ENCODE measurements at places on chromosomes 11 and 22.
A peak's percentile ranks its signal among the peaks of the same experiment; 100 is the strongest.

DNA sequence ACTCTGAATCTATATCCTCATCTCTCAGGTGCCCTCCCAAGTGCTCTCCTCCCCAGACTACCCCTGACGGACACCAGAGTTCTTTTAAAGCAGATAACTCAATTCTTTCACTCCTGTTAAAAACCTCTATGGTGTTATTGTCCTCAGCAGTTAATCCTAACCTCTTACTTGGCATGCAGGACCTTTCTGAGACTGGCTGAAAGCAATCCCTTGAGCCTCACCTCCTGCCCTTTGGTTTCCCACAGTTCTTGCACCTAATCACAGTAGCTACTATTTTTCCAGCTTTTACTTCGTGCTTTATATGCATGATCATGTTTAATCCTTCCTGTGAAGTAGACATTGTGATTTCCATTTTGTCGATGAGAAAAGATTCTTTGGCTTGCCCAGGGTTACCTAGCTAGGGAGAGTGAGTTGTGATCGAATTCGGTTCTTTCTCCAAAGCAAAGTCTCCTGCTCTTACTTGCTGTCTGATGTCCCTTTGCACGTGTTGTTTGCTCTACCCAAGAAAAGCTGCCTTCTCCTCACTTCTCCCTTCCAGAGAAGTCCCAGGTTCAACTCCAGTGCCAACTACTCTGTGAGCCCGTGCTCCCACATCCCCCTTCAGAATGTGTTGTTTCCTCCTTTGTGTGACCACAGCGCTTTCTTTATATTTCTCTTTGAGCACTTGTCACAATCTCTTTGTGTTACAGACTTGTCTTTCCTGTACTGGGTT, 2.1 kb downstream of the UBE2L3 start:
- no peak for DNase-seq

DNA sequence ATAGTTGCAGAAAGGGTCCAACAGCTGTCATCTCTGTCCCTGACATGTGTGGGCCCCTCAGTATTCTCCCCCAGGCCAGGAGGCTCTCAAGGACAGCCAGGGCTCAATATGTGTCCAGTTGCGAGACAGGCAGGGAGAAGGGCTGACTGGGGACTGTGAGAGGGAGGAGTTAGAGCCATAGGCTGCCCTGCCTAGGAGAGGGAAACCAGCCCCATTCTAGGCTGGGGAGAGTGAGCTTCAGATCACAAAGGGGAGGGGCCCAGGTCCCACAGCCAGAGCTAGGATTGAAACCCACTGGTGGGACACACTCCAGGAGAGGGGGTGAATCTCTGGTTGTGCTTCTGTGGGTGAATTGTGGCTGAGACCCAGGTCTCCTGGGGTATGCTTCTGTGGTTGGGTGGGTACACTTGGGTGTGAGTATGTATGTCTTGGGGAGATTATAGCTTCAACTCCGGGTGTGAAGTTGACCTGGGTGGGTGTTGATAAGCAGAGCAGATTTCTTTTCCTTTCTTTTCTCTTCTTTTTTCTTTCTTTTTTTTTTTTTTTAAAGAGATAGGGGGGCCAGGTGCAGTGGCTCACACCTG, 2.1 kb upstream of the CARNS1 start:
- no peak for DNase-seq

- DNase-seq: no peak
Observed at GRCh38 chr22:17872471-17872870, 98.2 kb upstream of the BID start.

GRCh38 chr11:67045314-67045713, 11.3 kb upstream of the RHOD start:
- peak; percentile 78 for DNase-seq

DNA sequence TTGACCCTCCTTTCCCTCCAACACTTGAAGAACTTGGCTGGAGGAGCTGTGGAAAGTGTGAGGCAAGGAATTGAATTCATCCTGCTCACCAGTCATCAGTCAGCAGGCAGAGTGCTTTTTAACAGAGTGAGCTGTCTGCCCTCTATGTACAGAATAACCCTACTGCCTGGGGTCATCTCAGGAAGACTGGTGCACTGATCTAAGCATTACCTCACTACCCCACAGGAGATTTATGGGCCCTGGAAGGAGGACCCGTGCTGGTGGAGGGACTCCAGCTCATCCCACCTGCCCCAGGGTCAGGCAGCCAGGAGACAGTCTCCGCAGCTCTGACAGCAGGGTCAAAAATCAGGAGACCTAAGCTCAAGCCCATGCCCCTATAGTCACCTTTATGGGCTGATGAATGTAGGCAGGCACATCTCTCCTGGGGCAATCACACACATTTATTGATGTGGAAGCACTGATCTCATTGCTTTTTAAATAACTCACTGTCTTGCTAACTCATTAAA, 270.8 kb upstream of the SESN3 start:
- DNase-seq: no peak

GRCh38 chr11:106271686-106272085, 194.2 kb downstream of the AASDHPPT start:
- DNase-seq: no peak

- DNase-seq: no peak
Observed at GRCh38 chr11:64360448-64360921, 1.5 kb downstream of the RPS6KA4 start.

DNA sequence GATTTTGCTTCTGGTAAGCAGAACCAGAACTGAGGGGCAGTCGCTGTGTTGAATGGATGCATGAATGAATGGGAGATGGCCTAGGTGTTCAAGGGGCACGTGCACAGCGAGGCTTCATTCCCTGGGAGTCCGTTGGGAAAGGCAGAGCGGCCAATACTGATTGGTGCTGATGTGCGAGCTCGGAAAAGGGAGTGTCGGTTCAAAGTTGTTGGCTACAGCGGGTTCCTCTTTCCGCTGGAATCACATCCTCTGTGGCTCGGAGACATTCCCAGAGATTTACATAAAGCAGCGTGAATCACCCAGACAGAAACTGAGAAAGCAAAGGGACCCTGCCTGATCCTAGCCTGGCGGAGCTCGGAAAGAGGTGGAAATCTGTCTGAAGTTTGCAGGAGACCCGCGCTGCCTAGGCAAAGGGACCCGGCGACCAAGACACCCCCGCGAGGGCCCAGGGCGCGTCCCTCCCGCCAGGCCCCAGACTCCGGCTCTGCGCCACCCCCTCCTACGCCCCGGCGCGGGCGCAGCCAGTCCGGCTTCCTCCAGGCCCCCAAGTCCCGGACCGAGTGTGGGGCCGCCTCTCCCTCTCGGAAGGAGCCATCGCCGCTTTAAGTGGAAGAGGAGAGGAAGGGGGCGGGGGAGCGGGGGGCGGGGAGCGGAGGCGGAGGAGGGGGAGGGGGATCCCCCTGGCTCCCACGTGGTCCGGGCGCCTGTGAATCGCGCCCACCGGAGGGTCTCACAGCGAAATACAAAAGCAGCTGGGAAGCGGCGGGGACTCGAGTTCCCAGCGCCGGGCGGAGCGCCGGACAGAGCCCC, at the start of gene FJX1:
Gene FJX1 (plus strand): TSS at position 774 of the 810 bp plus-strand sequence. CDS start 177 bp downstream, outside the sequence.
- peak; percentile 54 for DNase-seq

DNA sequence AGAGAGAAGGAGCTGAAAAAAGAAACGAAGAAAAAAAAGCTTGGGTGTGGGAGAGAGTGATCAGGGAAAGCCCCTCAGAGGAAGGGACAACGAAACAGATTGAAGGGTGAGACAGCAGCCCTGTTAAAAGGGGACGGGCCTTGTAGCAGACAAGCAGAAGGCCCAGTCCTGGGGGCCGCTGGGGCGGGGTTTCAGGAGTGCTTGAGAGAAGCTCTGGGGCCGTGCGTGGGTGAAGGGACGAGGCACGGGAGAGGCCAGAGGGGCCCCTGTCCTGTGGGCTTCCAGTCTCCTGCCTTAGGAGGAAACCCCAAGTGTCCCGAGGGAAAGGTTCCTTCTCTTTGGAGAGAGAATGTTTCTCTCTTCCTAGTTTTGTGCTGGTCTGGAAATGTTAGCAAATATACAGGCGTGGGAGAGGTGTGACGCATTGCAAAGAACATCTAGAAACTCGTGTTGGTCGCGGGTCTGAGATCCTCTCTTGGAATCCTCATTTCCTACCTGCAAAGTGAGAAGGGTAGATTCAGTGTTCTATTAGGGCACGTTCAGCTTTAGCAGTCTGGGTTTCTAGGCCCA, 28.6 kb downstream of the ADAMTS15 start:
- DNase-seq: no peak

DNA sequence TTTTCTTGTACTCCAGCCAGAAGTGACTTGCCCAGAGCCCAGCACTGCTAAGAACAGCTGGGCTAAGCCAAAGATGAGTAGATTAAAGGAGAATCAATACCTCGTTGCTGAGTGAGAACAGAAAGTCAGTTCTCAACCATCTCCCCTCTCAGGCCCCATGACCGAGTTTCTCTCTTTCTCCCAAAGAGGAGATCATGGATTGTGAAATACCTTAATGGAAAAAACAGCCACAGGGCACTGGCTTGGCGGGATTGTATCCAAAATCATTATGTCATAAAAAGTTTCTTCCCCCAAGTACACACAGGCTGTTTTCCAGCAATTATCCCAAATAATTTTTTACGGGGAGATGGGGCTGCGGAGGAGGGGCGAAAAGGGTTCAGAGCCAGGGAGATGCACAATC, 111.8 kb upstream of the TMEM45B start:
- no peak for DNase-seq

GRCh38 chr11:98625526-98625925, 395.2 kb upstream of the CNTN5 start:
- no peak for DNase-seq

- DNase-seq: no peak
Observed at GRCh38 chr22:22397875-22398524, 110.5 kb downstream of the ZNF280B start.

GRCh38 chr11:112652786-112653390, 308.3 kb upstream of the NCAM1 start:
- DNase-seq: no peak

DNA sequence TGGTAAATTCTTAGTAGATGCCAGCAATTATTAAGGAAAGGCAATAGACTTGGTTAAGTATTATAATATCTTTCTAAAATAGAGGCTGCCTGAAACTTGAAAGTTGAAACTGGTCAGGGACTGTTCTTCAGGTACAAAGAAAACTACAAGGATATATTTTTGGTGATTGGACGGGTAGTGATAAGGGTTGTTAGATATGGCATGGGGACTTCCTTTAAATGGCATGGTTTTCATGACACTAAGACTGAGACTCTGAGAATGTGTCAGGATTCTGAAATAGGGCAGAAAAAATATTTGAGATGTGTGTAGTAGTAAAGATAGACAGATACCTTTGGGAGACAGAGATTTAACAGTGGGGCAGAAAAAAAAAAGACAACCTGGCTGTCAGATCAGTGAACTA, 108.4 kb upstream of the SLC5A12 start:
- no peak for DNase-seq

DNA sequence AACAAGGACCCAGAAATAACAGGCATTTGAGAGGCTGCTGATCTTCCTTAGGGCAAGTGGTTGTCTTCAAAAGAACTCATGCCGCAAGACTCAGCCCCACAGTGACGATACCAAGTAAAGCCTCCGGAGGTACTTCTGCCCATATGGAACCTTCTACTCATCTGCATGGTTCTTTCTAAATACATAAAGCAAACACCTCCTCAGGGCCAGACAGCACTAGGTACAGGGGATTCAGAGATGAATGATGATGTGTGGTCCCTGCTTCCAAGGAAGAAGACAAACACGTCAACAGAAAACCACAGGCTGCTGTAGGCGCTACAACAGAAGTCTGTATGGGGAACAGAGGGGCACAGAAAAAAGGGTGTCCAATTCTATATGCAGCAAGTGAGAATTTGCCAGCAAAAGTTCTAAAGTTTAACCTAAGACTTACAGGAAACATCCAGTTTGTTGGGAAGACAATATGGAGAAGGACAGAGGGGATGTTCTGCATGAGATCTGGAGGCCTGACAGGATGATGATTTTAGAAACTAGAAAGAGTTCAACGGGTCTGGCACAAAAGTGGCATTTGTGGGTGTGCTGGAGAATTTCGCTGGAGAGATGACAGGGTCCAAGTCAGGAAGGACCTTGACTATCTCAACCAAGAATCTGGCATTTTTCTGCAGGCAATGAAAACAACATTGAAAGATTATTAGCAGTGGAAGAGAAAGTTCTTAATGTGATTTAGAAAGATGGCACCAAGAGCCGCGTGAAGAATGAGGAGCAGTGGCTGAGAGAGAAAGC, 23.7 kb downstream of the JAML start:
- no peak for DNase-seq

- DNase-seq: no peak
Observed at GRCh38 chr11:59184691-59185339, 12.9 kb downstream of the DTX4 start.

- DNase-seq: no peak
Observed at GRCh38 chr11:76630600-76631281, 39.8 kb downstream of the LRRC32 start.

DNA sequence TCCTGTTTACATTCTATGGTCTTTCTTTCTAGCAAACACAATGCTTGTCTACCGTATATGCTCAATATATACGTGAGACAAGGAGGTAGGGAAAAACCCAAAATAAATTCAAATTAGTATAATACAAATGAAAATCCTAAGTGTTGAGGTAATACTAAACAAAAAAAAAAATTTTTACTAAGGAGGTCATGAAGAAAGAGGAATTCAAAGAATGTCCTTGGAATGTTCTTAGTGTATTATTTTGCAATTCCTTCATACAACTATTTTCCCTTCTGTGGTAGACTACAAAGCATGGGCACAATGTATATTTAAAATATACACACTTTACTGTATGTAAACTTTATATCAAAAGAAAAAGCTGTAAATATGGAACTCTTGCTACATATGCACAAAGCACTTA, 36.4 kb downstream of the PIK3C2A start:
- no peak for DNase-seq

GRCh38 chr11:125952973-125953372, 7.1 kb downstream of the VSIG10L2 start:
- no peak for DNase-seq

DNA sequence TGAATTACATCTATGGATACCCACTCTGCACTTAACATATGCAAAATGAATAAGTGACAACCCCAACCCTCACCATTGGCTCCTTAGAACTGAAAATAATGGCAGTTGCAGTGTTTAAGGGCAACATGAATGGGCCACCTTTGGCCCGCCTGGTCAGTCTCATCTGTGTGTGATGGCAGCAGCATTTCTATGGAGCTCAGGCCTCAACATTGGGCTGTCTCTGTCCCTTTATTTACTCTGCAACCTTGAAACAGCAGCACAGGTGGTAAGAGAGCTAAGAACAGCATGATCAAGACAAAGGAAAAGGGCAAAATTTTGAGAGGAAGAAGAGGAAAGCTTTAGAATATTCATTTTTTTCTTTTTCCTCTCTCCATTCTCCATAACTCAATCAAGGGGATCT, 38.3 kb upstream of the TMEM135 start:
- DNase-seq: no peak
